ENCODE measurements at places on chromosomes 2 and 18. TPM values are rescaled to one million over a fixed set of nuclear protein-coding genes. Genes with fewer than 3 reads are reported as not detected.

The RAD51AP2 gene
- total RNA-seq: not detected

The ZFP36L2 gene
- total RNA-seq: 418 TPM

The NGEF gene
- total RNA-seq: not detected

DNA sequence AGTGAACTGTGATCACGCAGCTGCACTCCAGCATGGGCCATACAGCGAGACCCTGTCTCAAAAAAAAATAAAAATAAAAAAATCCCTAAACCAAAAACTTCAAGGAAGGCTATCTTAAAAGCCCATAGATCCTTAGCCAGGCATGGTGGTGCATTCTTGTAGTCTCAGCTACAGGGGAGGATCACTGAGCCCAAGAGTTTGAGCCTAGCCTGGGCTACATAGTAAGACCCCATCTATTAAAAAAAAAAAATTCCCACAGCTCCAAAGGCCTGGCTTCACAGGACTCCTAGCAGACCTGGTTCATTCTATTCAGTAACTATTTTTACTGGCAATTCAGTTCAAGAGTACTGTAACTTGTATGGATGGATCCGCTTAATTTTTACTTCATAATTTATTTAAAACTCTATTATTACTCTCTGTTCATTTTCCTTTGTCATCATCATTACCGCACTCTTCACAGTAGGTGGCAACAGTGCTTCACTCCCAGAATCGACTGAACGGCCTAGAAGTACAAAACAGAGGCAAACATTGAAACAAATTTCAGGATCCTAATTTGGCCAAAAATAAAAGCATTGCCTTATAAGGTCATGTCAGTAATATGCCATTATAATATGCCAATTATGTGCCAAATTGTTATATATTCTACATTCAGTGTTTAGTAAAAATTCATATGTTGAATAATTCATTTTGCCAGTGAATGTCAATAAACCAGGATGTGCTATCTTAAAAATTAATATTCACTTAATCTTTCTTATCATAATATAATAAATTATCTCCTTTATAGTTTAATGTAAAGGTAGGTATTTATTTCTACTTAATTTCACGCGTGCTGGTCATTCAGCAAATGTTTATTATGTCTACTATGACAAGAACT is 14.3 kb upstream of the STAM2 start:
- H3K27ac ChIP-seq: no peak overlapping the region
- no peaks in the 10 kb centered on the region for H3K4me1 ChIP-seq
- peak; percentile 36 for DNase-seq
- no peaks in the 10 kb centered on the region for H3K27me3 ChIP-seq
- H3K4me3 ChIP-seq: no peak overlapping the region

DNA sequence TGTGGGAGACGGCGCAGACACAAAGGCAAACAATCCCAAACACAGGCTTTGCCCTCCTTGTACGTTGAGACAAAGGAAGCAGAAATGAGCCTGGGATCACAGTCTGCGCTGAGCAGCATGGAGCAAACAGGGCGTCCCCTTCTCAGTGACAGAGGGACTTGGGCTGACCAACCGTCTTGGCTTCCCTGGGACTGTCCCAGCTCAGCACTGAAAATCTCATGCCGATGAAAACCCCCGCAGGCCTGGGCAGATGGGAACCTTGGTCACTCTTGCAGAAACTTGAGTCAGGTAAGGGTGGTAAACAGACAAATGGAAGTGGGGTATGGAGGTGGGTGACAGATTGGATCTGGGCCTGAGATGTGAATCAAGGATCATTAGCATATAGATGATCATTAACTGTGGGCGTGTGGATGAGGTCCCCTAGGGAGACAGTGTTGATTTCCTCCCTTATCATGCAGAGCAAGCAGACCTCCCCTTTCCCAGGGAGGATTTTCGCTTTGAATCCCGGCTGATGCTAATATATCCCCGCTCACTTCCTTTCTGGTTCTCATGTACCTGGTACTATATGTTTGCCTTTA is 19.1 kb upstream of the SH3BP4 start:
- H3K4me1 ChIP-seq: no peaks in the 10 kb centered on the region
- no peak for DNase-seq
- H3K4me3 ChIP-seq: no peak overlapping the region
- H3K36me3 ChIP-seq: no peaks in the 10 kb centered on the region
- H3K27ac ChIP-seq: no peak overlapping the region

DNA sequence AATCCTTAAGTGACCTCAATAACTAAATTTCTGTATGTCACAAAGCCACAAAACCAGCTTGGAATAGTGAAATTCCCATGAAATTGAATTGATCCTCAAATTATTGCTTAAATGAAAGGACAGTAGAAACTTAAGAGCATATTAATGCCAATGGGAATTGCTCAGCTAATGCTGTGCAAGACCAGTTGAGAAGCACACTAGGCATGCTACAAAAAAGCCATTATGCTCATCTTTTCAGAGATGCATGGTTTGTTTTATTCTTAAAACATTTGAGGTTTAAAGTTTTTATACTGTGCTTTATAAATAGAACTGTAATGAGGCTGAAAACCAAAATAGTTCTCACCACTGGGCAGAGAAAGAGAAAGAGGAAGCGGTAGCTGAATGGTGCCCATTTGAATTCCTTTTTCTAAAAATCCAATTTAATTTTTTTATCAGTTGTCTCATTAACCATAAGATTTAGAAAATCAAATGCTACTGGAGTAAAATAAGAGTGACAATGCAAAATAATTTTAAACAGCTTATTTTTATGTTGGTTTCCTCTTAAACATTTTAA is 98.6 kb downstream of the LNPK start:
- H3K27ac ChIP-seq: no peak overlapping the region
- no peaks in the 10 kb centered on the region for H3K27me3 ChIP-seq
- H3K4me3 ChIP-seq: no peak overlapping the region
- no peak for DNase-seq
- no peaks in the 10 kb centered on the region for H3K36me3 ChIP-seq

DNA sequence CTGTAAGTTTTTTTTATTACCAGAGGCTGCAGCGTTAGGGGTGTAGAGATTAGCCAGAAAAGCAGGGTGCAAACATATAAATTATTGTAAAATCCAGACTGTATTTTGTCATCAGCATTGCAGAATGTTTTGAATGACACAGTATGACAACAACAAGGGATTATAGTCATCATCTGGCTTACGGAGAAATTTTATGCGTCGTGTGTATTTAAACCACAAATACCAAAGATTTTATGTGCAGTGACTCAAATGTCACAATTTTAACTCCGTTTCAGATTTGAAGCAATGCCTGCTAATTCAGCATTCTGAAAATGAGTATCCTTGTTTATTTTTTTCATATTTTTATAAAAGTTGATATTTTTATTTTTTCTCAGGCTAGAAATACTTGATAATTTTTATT is 19.4 kb upstream of the TMX3 start:
- no peaks in the 10 kb centered on the region for H3K36me3 ChIP-seq
- no peak for DNase-seq
- no peak overlapping the region for H3K4me3 ChIP-seq

Measured in natural killer cell (primary cell).